A549 treated with CpdA at 1 μM for 4 hours (cell line): ENCODE measurements at places on chromosomes 7 and 10. TPM values are rescaled to one million over a fixed set of nuclear protein-coding genes. Genes with fewer than 3 reads are reported as not detected.

The GPR15LG gene
- not detected in 5 replicates for total RNA-seq

The ERVW-1 gene
- total RNA-seq: 0.03 TPM in 1 of 5 replicates, not detected in the others

The PDE1C gene
- total RNA-seq: 4.3 to 6.2 TPM (median 5.6 TPM) in 5 replicates

The FAM237B gene
- total RNA-seq: not detected in 5 replicates

The CRPPA gene
- 0.52 to 0.79 TPM (median 0.70 TPM) in 5 replicates for total RNA-seq

The NEBL gene
- total RNA-seq: 3.0 to 4.7 TPM (median 3.9 TPM) in 5 replicates

The TLL2 gene
- total RNA-seq: 0.07 to 0.19 TPM (median 0.12 TPM) in 5 replicates

The TSPAN13 gene
- total RNA-seq: 10.9 to 14.5 TPM (median 12.8 TPM) in 5 replicates

The VWC2 gene
- total RNA-seq: not detected in 5 replicates

The GCK gene
- total RNA-seq: 0.02 TPM in 1 of 5 replicates, not detected in the others

The C7orf33 gene
- not detected in 5 replicates for total RNA-seq

The SYT15 gene
- total RNA-seq: 2.2 to 2.8 TPM (median 2.6 TPM) in 5 replicates

The WEE2 gene
- 0.03 TPM in 1 of 5 replicates, not detected in the others for total RNA-seq

The SPAG6 gene
- total RNA-seq: not detected in 5 replicates

The CDH23 gene
- 2.0 to 2.9 TPM (median 2.2 TPM) in 5 replicates for total RNA-seq

The FRAT1 gene
- total RNA-seq: 0.93 to 2.1 TPM (median 1.9 TPM) in 5 replicates

The ENO4 gene
- total RNA-seq: 0.19 to 0.51 TPM (median 0.34 TPM) in 5 replicates

The WDFY4 gene
- under 0.01 TPM in 1 of 5 replicates, not detected in the others for total RNA-seq

The RADIL gene
- total RNA-seq: 1.2 to 2.4 TPM (median 1.6 TPM) in 5 replicates
